ENCODE measurements at places on chromosomes 4 and X.

GRCh38 chr4:181877329-181877848 is 365.8 kb upstream of the TENM3 start:
- DNase-seq: no peak

DNA sequence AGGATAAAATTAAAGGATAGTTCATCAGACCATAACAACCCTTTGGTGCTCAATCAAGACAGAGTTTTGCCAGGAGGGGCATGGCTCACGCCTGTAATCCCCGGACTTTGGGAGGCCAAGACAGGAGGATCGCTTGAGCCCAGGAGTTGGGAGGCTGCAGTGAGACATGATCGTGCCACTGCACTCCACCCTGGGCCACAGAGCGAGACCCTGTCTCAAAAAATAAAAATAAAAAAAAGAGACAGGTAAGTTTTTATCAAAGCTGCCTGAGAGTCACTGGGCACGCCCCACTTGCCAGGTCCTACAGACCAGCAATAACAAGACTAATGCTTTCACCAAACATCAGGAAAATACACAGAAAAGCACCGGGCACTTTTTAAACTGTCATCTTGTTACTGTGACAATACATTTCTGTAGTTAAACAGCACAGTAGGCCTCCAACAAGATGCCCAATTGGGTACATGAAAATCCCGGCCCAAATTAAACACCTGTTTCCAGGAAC is 765 bp downstream of the CFAP97 start:
- no peak for DNase-seq

DNA sequence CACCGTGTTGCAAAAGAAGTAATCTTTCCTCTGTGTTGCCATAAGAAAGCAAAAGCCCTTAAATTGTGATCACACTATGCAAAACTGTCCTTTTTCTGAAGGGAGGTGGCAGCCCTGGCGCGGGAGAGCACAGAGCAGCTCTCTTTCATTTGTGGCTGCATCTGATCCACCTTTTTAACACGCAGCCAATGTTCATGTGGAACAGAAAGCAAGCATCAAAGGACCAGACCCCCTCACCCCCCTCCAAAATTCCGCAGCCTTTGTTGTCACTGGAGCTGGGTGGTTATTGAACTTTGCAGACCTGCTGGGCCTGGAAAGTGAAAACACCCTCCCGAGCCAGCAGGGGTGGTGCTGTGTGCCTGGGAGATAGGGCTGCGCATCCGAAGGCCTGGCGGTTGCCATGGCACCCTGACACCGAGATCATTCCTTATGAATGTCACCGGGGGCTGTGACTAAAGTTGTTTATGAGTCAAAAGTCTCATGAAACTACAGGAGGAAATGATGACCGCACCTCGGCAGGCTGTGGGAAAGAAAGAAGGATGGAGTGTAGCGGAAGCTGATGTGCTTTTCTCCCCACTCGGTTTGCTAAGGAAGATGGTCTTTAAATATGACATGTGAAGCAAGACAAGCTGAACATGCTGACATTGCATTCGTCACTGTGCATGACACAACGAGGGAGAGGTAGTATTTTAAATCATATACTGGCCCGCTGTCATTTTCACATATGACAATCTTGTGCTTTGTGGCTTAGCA is 367.4 kb downstream of the UNC5C start:
- peak; percentile 68 for DNase-seq

DNA sequence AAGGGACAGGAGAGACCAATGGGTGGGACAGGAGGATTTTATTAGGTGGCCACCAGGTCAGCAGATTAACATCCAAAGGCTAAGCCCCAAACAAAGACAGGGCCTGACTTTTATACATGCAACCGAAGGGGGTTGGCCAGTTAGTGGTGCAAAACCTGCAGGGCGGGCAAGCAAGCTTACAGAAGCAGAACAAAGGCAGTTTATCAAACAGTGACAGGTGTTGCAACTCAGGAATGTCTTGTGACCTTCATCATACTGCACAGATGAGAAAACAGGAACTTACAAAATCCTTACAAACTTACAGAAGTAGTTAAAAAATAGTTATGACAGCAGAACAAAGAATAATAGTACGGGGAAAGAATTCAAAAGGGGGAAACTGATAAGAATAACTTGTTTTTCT is 708.1 kb downstream of the GLUD2 start:
- no peak for DNase-seq

DNA sequence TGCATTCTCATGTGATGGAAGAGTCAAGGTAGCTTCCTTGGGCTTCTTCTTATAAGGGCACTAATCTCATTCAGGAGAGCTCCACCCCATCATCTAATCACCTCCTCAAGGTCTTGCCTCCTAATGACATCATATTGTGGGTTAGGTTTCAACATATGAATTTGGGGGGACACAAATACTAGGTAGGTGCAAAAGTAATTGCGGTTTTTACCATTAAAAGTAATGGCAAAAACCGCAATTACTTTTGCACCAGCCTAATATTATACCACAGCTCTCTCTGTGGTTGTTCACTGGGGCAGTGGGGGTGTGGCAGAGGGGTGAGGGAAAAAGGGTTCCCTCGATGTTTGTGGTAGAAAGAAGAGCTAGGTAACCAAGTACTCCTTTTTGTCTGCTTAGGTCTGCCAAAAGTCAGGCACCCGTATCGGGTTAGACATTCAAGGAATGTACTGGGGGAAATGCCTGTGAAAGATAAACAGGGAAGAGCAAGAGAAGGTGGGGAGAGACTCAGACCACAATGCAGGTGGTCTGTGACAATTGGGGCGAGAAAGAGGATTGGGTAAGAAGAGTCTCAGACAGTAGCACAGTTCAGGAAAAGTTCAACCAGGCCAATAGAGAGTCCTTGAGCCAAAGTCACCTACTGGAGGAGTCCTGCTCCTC is 78.9 kb upstream of the MTM1 start:
- no peak for DNase-seq

DNA sequence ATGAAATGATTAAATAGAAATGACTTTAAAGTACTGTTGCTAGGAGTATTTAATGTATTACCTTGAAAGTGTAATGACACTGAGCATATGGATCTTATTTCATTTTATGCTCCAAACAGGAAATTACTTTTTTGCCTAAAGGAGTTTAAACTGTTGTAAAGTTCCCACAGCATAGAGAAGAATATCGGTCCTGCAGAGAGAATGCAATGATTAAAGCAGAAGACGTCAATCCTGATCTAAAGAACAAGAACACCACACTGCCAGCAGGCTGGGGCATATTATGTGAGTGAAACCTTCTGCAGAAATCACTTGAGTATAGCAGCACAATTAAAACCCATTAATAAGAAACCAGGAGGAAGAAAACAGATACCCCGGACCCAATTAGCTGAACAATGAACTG is 72.8 kb upstream of the CAMK2D start:
- no peak for DNase-seq

- DNase-seq: no peak
Measured at GRCh38 chr4:102730968-102731533, 29.7 kb downstream of the MANBA start.

DNA sequence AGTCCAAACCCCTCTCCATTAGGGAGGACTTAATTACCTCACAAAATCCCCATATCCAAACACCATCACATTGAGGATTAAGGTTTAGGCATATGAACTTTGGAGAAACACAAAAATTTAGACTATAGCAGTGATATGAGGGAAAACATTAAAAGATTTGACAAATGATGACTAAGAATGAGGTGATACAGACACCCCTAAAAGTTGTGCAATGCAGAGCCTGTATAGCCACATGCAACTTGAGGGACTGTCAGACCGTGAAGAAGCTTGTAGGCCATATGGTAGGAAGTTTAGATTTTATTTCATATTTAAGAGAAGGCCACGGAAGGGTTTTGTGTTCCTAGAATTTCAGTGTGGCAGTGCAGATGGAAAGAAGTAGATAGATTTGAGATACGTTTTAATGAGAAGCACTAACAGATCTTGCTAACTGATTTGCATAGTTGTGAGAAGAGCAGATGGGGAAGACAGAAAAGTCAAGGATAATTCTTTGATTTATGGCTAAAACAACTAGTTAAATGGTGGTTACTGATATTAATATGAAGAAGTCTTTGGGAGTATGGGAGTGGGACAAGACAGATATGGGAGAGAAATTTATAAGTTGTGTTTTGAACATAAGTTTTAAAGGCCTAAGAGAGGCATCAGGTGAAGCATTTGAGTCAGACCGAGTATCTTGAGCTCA is 5.5 kb upstream of the FIP1L1 start:
- no peak for DNase-seq
